Activated T-cell treated with anti-CD3 and anti-CD28 coated beads, Interleukin-2, amount 50 U/mL, for 72 hours (primary cell): ENCODE measurements at places on chromosomes 11 and 22. TPM values are rescaled to one million over a fixed set of nuclear protein-coding genes. Genes with fewer than 3 reads are reported as not detected.

Gene NLRP14
- total RNA-seq = 0.12 TPM

Gene OTOG
- not detected for total RNA-seq

Gene PPME1
- 42.8 TPM for total RNA-seq

Gene ZNF70
- 1.8 TPM for total RNA-seq

Gene HEPHL1
- not detected for total RNA-seq

Gene PANX3
- not detected for total RNA-seq

Gene CADM1
- 1.7 TPM for total RNA-seq
